ENCODE measurements at places on chromosomes 11 and 22. TPM values are rescaled to one million over a fixed set of nuclear protein-coding genes. Genes with fewer than 3 reads are reported as not detected.

DNA sequence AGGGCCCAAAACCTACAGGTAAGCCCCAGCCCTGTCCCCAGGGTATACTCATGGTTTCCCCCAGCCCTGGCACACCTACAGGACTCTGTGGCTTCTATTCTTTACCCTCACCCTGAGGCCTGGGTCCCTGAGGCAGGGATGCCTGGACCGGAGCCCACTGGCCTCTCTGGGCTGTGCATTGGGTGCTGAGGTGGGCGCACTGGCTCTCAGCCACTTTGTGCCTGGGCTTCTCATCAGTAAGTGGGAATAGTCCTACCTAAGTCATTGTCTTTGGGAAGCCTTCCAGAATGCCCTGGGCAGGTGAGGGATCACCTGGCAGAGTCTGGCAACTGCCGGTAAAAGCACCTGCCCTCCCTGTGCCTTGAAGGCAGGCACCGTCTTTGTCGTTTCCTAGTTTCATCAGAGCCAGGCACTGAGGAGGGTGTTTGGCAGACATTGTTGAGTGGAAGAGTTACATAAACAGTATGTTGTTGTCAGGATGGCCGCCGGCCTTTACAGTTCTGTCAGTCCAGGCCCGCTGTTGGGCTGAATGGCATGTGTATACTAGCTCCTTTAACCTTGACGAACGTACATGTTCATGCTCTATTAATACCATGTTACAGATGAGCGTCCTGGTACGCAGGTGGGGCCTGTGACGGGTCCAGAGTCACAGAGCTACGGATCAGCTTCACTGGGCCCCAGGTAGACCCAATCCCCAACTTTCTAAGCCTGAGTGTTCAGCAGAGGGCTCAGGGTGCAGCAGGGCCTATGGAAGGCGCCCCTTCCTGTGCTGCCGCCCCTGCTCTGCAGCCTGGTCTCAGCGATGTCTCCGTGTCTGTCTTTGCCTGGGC, 23.0 kb downstream of the SHANK3 start:
- DNase-seq, result no peak

DNA sequence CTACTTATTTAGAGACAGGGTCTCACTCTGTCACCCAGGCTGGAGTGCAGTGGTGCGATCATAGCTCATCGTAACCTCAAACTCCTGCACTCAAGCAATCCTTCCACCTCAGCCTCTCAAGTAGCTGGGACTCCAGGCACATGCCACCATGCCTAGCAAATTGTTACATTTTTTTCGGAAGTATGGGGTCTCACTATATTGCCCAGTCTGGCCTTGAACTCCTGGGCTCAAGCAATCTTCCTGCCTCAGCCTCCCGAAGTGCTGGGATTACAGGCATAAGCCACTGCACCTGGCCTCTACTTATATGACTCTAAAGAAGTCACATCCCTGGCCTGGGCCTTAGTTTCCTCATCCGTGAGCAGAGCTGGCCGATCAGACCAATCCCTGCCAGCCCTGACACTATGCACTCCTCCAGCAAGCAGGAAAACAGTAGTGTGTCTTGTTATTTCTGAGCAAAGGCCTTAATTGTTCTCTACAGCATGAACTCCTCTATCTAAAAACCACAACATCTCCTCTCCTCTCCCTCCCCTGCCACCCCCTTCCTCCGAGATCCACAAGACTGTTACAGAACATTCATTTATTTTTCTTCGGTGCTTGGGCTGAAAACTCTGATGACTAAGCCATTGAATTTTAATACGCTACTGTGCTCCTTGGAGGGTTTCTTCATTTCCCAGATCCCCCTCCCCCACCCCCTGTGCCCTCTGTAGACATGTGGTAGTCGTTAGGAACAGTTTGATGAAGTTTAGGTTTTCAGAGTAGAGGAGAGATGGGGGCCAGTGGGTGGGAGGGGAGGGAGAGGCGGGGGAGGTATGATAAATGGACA, 91.5 kb downstream of the ABTB2 start:
- peak; percentile 94 for DNase-seq

GRCh38 chr22:17307566-17307965, 61.7 kb upstream of the CECR2 start:
- no peak for DNase-seq

GRCh38 chr11:30735946-30736345, 149.8 kb upstream of the MPPED2 start:
- DNase-seq, result no peak

- no peak for DNase-seq
Observed at GRCh38 chr11:18088966-18089365, 16.9 kb downstream of the SAAL1 start.

DNA sequence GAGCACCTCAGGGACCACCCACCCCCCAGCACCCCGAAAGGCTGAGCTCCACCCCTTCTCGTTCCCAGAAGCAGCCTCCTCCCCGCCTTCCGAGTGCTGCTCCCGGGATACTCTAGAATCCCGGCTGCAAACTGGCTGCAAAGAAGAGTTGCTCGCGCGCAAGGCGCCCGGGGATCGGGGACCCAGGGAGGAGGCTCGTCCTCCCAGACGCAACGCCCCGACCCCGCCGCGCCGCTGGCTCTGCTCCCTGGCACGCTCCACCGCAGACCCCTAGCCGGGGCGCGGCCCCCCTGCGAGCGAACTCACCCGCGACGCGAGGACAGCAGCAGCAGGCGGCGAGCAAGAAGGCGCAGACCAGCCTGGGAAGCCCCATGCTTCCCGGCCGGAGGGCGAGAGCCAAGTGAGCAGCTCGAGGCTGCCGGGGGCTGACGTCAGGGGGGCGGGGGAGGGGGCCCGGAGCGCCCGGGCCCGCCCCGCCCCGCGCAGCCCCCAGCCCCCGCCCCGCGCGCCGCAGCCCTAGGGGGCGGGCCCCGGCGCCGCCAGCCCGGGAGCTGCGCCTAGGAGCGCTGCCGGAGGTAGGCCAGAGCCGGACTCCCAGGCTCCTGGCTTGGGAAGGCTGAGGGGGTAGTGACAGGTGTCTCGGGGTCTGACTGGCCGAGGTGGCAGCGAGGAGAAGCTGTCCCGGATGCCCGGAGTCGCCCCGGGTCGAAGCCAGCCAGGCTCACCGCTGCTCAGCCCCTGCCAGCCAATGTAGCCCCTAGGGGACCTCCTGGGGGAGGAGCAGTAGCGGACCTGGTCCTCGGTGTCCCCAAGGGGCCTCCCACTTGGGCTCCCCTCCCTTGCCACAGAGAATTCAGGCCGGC, at the start of gene MCAM:
TSS of gene MCAM (minus strand) at position 402 of the 863 bp plus-strand sequence. CDS start at position 373, 29 bp downstream.
- peak; percentile 45 for DNase-seq

DNA sequence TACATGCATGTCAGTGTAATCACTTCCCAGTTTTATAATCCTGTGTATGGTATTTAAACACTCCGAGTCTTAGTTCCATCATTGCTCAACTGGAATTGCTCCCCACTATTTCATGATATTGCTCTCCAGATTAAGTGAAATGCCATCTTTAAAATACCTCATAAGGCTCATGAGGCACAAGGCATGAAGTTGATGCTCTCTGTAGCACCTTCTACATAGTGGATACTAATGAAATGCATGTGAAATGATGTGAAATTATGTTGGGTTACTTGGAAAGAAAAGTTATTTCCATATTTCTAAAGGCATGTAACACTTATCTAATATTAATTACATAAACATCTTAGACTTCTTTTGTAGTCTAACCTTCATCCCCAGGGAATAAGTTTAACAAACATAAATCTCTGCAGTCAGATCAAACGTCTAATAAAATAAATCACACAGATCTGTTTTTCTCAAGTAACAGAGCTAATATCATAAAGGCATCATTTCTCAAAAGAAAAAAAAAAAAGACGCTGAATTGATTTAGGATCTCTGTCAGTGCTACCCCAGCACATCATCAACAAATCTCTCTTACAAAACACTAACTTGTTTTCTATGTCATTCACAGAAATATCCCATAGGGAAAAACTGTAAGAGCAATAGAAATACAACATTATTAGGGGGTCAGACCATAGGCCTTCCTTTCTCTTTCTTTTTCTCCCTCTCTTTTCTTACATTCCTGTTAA, 736.0 kb upstream of the LRRC4C start:
- DNase-seq, result no peak

DNA sequence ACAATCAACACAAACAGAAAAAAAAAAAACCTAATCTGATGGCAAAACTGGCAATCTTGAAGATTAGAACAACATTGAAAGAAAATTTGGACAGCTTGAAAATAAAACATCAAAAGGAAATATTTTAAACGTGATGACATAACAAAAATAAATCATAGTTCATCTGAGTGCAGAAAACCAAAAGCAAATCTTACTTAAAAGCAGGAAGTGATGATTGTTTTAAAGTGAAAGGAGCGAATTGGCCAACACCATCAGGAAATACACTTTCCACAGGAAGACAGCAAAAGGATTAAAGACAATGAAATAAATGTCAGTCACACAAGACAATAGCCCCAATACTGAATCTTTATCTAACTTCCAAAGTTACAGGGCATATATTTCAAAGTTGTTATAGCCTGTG, 696.5 kb upstream of the CHORDC1 start:
- DNase-seq, result no peak

DNA sequence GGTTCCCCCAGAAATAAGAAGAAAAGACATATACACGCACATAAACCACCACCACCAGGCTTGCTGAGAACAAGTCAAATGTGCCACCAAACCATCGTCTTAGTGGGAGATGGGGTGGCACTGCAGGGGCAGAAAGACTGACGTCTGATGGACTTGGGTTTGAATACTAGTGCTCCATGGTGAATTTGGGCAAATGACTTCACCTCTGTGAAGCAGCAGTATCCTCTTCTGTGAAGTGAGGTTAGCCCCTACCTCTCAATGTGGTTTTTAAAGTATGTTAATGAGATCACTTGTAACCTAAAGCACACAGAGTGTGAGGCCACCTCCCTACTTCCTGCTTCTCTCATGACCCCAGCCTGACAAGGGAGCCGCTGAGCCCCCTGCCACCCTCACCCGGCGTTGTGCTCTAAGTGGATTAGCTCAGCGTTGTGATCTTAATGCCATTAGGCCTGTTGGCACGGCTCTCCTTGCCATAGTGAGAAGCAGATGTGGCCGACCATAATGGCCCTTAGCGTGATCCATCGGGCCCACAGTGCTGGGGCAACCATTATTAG, 14.4 kb downstream of the ZBTB16 start:
- DNase-seq, result no peak

GRCh38 chr11:30113326-30113898, 96.6 kb upstream of the KCNA4 start:
- DNase-seq, result no peak

DNA sequence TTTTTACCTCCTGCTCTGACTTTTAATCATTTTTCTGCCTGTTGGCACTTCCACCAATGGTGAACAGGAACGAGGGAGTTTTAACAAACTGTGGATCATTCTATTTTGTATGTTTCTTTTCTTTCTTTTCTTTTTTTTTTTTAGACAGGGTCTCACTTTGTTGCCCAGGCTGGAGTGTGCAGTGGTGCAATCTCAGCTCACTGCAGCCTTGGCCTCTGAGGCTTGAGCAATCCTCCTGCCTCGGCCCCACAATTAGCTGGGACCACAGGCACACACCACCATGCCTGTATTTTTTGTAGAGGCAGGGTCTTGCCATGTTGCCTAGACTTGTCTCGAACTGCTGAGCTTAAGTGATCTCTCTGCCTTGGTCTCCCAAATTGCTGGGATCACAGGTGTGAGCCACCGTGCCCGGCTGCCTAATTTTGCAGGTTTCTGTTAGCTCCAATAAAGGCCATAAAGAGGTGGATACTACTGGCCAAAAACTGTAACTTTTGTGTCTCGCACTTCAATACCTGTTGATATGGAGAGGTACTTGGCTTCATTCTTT, 59.8 kb downstream of the SLC25A17 start:
- DNase-seq, result no peak

GRCh38 chr11:45541693-45542434, 123.6 kb downstream of the CHST1 start:
- no peak for DNase-seq

DNA sequence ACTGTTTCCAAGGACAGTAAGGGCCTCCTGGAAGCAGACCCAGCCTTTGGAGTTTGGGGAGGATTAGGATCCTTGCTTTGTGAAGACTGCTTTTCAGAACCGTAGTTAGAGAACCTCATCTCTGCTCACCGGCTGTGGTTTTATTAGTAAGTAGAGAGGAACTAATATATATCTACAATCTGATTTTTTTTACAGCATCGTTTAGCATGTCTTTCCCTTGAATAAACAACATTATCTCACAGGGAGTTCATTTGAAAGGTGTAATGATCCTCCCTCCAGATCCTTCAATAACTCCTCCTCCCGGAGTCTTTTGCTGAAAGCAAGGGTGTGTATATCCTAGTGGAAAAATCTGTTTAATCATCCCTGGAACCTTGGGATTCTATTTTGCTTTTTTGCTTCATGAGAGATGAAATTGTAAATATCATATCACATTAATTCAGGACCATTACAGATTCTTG, 132.7 kb downstream of the DBX1 start:
- DNase-seq, result peak; percentile 18

DNA sequence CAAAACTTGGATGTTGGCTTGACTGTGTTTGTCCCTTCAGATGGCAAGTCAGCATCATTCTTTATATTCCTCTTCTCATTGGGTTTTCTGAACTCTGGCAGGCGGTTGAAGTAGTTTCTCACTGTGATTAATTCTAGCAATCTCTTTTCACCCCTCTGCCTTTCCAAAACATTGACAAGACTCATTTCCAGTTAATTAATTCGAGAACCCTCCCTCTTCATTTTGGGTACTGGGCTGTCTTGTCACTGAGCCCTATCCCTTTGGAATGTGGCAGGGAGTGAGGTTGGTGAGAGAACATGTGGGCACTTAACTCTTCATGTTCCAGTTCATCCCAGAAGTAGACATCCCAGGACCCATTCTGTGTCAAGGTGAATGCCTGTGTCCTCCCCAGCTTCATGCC, 133.0 kb downstream of the WNT7B start:
- DNase-seq, result no peak

- peak; percentile 11 for DNase-seq
Observed at GRCh38 chr11:3674189-3674588, 3.0 kb upstream of the CHRNA10 start.

GRCh38 chr11:115710426-115710825, 206.2 kb upstream of the CADM1 start:
- DNase-seq, result no peak

GRCh38 chr22:49815641-49816091, 12.0 kb downstream of the BRD1 start:
- DNase-seq, result no peak

GRCh38 chr11:47233989-47234668, 14.5 kb downstream of the ACP2 start:
- DNase-seq, result peak; percentile 68

Gene KRTAP5-6
- not detected for total RNA-seq

Gene TRPC6
- 26.4 TPM for total RNA-seq

Gene VSIG10L2
- total RNA-seq, result not detected

Gene OR8D4
- total RNA-seq, result not detected

Gene SLC5A12
- total RNA-seq, result 0.43 TPM

Gene PDGFB
- 11.7 TPM for total RNA-seq

Gene PITPNM1
- total RNA-seq, result 22.9 TPM

Gene OR52N4
- total RNA-seq, result not detected

Gene LMNTD2
- total RNA-seq, result 2.2 TPM

Gene PLA2G6
- 10.8 TPM for total RNA-seq
